Adipocyte (in vitro differentiated cells): ENCODE measurements at places on chromosomes 13 and 19.

- peak; percentile 79 for DNase-seq
Measured at GRCh38 chr19:1503089-1503924, 9.5 kb downstream of the ADAMTSL5 start.

GRCh38 chr13:93614776-93615175 lies 388.2 kb downstream of the GPC6 start:
- DNase-seq, result no peak

DNA sequence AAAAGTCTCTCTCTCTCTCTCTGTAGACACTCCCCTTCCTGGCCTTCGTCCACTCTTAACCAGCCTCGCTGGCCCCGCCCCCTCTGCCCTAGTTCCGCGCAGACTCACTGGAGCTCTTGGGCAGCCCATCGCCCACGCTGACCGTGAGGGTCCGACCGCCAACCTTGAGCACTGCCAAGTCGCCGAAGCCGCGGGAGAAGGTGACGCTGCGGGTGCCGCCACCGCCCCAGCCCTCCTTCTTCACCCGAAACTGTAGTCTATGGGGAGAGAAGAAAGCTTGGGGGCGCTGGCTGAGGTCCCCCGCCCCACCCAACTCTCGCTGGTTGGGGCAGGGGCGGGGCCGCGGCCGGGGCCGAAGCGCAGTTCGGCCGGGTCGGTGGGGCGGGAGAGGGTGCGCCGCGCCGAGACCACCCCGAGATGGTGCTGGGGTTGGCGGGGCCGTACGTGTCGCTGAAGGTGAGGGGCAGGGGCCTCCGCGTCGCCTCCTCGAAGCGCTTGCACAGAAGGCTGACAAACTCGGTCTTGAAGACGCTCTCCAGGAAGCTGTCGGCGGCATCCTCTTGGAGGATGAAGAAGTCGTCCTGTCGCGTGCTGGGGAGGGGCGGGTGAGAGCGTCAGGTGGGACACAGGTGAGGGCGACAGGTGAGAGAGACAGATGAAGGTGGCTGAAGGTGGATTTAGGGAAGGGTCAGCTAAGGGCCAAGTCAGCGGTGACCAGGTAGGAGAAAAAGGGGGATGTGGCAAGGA lies 12.6 kb upstream of the ZNF414 start:
- peak; percentile 98 for DNase-seq

- peak; percentile 62 for DNase-seq
Measured at GRCh38 chr19:18590273-18591272, 2.0 kb downstream of the REX1BD start.

GRCh38 chr13:30440910-30441703 lies 18.8 kb downstream of the UBE2L5 start:
- no peak for DNase-seq

DNA sequence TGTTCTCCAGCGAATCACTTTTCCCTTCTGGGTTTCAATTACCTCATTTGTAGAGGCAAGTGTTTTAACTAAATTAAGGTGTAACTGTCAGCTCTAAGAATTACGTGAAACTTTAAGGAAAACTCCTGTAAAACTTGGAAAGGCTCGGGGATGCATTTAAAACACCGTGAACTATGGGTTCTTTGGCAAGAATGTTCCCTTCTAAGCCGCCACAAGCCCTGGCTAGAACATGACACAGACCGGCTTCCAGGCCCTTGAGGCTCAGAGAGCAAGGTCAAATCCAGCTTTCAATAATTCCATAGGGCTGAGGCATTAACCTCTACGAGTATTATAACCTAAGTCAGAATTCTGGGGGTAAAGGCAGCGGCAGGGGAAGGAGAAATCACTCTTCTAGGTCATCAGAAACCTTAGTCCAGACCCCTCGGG lies 685 bp downstream of the VWA8 start:
- DNase-seq, result peak; percentile 62

DNA sequence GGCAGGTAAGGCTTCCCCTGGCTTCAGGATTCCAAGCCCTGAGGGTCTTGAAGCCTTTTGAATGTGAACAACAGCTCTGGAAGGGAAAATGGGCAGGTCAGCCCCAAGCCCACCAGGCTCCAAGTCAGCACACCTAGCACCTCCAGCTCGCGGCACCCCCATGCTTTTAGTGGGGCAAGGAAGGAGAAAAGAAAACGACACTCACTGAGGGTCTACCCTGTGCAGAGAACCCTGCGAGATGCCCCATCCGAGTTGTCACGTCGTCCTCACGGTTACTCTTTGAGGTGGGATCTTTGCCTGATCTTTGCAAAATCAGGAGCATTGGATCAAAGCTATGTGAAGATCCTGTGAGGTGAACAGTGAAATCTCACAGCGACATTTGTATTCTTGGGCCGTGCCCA lies 5.7 kb upstream of the F10 start:
- DNase-seq, result no peak
